Stimulated activated CD4-positive, alpha-beta T cell treated with anti-CD3 and anti-CD28 coated beads, Interleukin-15, amount 100 ng/mL, for 1 hour (primary cell): ENCODE measurements at places on chromosomes 11 and 22.

GRCh38 chr11:27058456-27058855 lies 17.8 kb downstream of the BBOX1 start:
- DNase-seq = no peak

DNA sequence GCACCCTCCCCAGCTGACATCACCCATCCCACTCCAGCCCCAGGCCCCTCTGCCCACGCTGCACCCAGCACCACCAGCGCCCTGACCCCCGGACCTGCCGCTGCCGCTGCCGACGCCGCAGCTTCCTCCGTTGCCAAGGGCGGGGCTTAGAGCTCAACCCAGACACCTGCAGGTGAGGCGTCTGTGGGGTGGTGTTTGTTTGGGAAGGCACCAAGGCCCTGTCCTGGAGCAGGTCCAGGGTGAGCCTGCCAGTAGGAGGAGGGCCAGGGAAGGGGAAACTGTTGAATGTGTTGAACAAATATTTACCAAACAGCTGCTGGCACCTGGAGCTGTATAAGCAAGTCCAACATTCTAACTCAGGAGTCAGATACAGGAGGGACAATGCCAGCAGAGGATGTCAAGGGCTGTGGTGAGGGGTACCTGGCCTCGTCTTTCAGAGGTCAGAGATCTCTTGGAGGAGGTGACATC lies 3.1 kb downstream of the VEGFB start:
- DNase-seq = no peak

DNA sequence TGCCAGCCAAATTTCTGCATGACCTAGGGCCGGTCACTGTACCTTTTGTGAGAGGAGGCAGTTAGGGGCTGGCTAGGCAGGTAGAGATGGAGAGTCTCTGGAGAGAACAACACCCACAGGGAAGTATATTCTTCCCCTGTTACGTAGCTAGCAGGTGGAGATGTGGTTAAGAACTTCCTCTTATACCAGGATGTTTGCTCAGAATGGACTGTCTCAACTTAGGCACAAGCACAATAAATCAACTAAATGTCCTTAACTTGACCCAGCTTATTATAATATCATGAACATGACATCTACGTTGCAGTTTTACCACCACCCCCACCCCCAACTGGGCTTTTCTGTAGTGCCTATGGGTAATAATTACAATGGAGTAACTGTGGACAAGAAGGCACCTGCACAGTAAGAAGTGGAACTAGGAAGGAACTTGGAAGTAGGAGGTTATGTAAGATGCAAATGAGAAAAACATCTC lies 60.7 kb upstream of the MPEG1 start:
- no peak for DNase-seq

DNA sequence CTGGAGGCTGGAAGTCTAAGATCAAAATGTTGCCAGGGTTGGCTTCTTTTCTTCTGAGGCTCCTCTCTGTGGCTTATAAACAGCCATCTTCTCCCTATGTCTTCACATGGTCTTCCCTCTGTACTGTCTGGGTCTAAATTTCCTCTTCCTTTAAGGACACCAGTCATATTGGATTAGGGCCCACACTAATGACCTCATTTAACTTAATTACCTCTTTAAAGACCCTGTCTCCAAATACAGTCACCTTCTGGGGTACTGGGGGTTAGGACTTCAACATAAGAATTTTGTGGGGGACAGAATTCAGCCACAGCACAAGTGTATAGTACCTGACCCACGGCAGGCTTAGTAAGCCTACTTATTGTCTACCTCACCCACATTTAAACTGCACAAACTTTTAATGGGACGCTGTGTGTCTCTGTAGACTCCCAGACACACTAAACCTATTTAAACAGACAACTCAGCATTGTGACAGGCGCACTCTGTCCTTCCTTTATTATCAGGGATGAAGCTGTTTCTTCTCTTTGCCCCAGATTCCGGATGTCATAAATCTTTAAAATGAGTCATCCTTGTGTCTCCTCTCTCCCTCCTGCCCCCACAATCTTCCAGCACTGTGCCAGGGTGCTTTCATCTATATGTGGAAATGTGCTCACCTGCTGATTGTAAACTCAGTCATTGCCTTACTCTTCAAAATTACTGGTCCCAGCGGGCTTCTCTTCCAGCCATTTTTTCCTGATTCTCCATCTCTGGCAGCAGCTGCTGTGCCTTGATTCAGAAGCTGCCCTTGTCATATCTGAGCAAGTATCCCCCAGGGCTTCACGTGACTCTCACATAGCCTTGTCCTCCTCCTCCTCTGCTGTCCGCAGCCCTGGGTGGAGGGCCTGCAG lies 5.4 kb upstream of the MAPK8IP1 start:
- DNase-seq = no peak

DNA sequence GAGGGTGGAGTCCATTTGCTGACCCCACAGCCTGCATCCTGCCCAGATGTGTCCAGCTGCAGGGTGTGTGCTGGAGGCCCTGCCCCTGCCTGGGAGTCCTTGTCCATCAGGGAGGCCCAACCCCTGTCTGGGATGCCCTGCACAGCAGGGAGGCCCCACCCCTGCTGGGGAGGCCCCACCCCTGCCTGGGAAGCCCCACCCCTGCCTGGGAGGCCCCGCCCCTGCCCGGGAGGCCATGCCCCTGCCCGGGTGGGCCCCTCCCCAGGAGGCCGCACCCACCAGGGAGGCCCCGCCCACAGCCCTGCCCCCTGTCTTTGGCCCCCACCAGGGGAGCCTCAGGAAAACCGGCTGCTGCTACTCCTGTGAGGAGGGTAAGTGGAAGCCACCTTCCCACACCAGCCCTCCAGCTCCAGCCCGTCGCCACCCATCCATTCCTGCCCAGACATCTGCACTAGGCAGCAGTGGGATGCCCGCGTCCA lies 37.2 kb downstream of the MUC5B start:
- DNase-seq = peak; percentile 9

- no peak for DNase-seq
Measured at GRCh38 chr22:29663180-29663821, 56.5 kb upstream of the CABP7 start.
